T-helper 1 cell (primary cell): ENCODE measurements at places on chromosomes 11 and 22.

GRCh38 chr22:20302438-20303228, 17.2 kb downstream of the DGCR6L start:
- no peak for DNase-seq

DNA sequence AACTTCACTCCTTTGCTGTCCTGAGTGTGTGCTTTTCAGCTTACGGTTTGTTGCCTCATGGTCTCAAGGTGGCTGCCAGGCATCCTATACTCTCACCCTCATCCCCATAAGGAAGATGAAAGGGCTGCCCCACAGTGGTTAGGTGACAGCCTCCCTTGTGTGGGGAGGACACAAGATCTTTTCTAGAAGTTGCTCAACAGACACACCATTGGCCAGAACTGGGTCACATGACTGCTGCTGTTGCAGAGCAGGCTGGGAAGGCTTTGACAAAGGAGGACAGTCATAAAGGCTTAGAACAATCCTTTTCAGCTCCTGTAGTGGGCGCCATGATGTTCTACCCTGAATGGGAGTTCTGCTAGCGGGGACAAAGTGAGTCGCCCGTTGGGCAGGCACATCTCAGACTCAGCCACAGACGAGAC, 69.7 kb upstream of the RASD2 start:
- no peak for DNase-seq

GRCh38 chr11:102831128-102831488, 12.3 kb downstream of the MMP3 start:
- no peak for DNase-seq

DNA sequence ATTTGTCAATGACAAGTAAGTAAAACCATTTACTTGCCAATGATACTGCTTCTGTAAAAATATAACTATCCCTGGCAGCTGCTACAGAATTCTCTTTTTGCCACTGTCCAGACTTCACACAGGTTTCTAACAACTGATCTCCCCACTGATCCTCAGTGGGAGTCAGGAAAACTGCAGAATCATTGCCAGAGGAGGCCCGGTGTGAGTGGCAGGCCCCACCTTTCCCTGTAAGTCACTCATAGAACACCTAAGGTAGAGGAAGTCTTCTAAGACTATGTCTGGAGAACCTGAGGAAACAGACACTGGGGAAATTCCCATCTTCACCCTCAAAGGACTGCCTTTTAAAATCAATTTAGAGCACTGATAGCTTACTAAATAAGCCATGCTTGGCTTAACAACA, 66.3 kb downstream of the ZC3H12C start:
- no peak for DNase-seq

- DNase-seq, result no peak
Observed at GRCh38 chr22:37609240-37610152, 862 bp downstream of the GGA1 start.

GRCh38 chr22:35708453-35708852, 9.2 kb upstream of the APOL5 start:
- DNase-seq, result no peak

DNA sequence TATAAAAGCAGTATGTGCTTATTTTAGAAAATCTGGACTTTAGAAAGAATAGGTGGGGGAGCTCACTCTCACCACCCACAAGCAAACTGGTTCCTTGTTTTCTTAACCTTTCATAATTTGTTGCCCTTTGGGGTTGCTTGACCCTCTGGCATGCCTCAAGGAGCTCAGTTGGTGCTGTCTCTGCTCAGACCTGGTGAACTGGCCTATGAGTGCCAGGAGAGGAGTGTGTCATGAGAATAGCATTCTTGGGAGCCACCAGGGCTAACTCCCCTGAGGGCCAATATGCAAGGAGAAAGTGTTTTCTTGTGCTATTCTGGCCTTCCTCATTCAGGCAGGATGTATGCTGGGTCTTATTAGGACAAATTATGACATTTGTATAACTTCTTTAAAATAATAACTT, 21.0 kb upstream of the AMOTL1 start:
- DNase-seq, result no peak

GRCh38 chr11:106974831-106975230, 43.4 kb downstream of the GUCY1A2 start:
- DNase-seq, result no peak

GRCh38 chr11:22197139-22198005, 4.5 kb downstream of the ANO5 start:
- no peak for DNase-seq

GRCh38 chr22:29062286-29062821, 723 bp upstream of the C22orf31 start:
- no peak for DNase-seq

DNA sequence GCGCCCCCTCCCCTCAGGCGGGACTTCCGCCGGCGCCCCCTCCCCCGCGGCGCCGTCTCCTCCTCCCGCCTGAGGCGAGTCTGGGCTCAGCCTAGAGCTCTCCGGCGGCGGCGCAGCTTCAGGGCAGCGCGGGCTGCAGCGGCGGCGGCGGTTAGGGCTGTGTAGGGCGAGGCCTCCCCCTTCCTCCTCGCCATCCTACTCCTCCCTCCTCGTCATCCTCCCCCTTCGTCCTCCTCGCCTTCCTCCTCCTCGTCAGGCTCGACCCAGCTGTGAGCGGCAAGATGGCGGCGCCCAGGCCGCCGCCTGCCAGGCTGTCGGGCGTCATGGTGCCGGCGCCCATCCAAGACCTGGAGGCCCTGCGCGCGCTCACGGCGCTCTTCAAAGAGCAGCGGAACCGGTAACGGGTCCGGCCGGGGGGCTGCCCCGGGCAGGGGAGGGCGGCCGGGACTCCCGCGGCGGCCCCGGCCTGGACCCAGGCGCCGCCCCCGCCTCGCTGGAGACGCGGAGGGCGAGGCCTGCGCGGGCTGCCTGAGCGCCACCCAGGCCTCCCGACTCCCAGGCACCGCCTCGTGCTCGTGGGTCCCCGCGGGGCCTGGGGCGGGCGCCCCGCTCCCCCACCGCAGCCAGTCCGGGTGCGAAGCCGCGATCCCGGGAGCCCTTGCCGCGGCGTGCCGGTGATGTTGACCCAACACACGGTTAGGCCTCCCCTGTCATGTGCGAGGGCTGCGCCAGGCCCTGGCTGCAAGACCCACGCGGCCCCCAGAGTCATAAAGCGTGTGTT, at the start of gene ATXN10:
Gene ATXN10, plus strand, starts transcription at position 52 of the 781 bp plus-strand sequence. Its CDS starts 230 bp downstream, at position 282.
- peak; percentile 54 for DNase-seq

DNA sequence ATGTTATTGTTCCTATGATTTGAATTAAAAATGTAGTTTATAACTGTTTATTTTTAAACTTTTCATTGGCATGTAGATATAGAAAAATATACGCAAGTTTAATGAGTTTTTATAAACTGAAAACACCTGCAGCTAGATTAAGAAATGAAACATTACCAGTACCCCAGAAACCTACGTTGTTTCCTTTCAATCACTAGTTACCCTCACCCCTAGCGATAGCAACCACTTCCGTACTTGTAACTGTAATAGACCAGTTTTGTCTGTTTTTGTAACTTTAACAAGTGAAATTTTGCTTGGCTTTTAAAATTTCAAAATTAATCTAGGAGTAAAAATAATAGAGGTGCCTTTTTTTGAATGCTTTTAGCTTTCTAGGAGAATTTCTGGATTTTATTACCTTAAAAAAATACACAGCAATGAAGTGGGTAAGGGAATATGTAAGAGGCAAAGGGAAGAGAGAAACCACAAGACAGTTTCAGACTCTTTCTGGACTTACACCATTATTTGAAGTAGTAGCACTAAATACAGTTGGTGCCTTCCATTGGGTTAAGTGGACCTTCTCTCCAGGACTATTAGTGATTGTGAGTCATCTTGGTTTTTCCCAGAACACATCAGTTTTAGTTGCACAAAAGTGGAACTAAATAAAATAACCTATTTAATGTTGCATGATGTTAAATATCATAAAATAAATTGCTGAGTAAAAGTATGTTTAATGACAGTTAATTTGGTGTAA, 18.7 kb upstream of the NAT10 start:
- no peak for DNase-seq

- DNase-seq, result no peak
Observed at GRCh38 chr11:692824-693414, 2.1 kb downstream of the DEAF1 start.

DNA sequence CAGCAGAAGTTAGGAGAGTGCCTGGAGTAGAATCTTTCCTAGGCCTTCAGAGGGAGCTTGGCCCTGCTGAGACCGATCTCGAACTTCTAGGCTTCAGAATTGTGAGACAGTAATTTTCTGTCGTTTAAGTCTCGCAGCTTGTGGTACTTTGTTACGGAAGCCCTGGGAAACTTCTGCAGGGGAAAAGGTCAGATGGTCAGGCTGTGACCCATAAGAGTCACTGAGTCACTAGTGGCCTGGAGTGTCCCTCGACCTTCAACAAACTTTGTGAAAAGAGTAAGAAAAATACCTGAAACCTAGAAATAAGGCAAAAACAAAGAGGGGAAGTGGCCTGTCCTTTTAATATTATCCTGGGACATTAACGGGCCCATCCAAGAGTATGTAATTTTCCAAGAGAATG, 34.6 kb downstream of the CSNK2A3 start:
- no peak for DNase-seq

DNA sequence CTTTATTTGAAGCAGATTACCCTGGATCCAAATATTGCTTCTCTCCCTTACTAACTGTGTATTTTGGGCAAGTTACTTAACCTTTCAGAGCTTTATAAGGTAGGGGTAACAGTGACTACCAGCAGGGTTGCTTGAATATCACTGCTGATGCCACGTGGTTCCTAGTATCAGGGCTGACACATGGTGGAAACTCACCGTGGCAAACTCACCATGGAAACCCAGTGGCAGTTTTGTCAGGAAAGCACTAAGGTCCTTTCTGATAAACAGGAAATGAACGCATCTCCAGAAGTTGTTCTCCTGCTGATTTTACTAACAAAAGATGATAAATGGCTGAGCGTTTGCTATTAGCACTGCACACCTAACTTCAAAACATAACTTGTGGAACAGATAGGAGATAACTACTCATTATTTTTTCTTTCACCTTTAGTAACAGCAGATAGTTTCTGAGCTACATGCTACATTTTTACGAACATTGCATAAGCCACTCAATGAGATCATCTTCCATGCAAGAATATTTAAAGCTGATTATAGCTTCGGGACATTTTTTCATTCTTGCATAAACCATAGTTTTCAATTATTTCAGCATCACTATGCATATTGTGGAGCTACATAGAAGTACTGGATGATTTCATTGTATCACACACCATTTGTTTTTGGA, 59.7 kb upstream of the RAG2 start:
- no peak for DNase-seq

DNA sequence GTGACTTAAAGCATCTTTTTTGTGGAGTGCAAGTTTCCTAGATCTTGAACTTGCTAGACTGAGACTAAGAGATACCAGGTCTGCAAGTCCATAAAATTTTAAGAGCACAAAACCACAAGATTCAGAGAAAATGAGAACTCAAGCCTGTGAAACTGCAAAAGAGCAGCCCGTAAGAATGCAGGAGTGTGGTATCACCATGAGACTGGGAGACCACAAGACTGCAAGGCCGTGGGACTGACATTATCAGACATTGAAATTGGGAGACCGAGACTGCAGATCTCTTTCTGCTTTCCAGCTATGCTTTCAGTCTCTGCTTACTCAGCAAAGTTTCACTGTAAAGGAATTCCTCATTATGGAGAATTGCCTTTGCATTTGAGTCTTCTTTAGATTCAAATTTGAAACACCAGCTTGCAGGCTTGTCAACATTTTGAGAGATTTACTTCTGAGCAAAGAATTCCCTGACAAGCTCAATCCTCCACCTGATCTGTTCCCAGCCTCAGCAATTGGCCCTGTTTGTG, 621.2 kb downstream of the KCNA4 start:
- no peak for DNase-seq

GRCh38 chr11:9594267-9595046, 21.0 kb downstream of the WEE1 start:
- DNase-seq, result no peak

DNA sequence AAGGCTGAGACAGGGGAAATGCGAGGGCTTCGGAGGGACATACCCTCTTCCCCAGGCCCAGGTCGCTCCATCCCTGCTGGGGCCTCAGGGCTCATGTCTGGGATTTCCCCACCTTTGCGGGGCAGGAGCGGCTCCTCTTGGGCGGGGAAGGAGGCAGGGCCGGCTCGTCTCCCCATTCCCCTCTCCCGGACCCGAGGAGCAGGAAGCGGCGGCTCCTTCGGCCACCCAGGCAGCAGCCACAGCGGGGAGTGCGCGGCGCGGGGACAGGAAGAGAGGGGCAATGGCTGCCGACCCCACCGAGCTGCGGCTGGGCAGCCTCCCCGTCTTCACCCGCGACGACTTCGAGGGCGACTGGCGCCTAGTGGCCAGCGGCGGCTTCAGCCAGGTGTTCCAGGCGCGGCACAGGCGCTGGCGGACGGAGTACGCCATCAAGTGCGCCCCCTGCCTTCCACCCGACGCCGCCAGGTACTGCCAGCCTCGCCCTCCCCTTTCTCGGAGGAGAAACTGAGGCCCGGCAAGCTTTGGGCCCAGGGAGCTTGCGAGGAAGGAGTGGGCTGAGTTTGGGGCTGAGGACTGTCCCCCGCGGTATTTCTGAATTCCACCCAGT, at the start of gene ANKK1:
Gene ANKK1, plus strand, starts transcription at position 175 of the 607 bp plus-strand sequence. Its CDS starts 106 bp downstream, at position 281.
- no peak for DNase-seq

DNA sequence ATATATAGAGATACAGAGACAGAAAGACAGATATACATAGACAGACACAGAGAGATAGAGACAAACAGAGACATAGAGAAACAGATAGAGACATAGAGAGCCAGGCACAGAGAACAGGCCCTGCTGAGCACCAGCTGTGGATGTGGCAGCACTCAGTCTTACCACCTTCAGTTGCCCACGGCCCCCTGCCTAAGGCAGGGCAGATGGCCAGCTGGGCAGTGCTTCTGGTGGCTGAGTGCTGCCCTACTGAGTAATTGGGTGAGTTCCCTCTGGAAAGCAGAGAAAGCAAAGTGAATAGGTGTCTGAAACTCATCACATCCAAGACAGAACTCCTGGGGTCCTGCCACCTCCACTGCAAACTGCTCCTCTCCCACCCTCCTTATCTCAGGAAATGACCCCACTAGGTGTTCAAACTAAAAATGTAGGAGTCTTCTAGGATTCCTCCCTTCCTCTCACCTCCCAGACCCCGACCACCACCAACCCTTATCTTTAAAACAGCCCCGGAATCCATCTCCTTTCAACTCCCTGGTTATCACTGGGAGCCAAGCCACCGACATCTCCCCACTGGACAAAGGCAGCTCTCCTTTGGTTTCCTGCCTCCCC, 27.2 kb downstream of the SYN3 start:
- DNase-seq, result no peak

GRCh38 chr11:44120169-44120568, 24.7 kb downstream of the EXT2 start:
- no peak for DNase-seq

GRCh38 chr22:20595461-20595860, 88.1 kb downstream of the MED15 start:
- DNase-seq, result no peak

GRCh38 chr11:77046060-77046501, 11.9 kb downstream of the B3GNT6 start:
- DNase-seq, result peak; percentile 46

GRCh38 chr22:28883657-28883916, 215 bp downstream of the ZNRF3 start:
- DNase-seq, result no peak
